ENCODE measurements at places on chromosomes 1 and 21.
A peak's percentile ranks its signal among the peaks of the same experiment; 100 is the strongest.

- no peak for DNase-seq
Measured at GRCh38 chr1:220873087-220873486, 6.2 kb upstream of the HLX start.

GRCh38 chr1:67839826-67840225 is 6.6 kb upstream of the GNG12 start:
- no peak for DNase-seq

- no peak for DNase-seq
Measured at GRCh38 chr1:209542585-209542984, 40.9 kb upstream of the CAMK1G start.

DNA sequence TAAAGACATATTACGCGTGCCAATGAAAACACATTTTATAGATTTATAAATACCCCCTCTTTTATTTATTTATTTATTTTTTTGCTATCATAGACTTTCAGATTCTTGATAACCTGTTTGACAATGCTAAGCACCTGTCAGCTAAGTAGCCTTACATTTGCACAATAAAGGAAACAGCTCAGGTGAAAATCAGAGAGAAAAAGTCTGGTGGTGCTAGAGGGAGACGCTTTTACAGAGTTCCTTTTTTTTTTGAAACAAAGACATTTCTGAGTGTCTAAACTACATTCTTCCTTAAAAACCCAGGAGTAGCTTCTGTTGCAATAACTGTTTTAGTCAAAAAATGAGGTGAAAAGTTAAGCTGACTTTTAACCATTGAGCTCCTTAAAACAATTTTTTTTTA is 1611.6 kb downstream of the NCAM2 start:
- DNase-seq = no peak

GRCh38 chr1:77652268-77652667 is 30.2 kb downstream of the ZZZ3 start:
- DNase-seq = no peak

DNA sequence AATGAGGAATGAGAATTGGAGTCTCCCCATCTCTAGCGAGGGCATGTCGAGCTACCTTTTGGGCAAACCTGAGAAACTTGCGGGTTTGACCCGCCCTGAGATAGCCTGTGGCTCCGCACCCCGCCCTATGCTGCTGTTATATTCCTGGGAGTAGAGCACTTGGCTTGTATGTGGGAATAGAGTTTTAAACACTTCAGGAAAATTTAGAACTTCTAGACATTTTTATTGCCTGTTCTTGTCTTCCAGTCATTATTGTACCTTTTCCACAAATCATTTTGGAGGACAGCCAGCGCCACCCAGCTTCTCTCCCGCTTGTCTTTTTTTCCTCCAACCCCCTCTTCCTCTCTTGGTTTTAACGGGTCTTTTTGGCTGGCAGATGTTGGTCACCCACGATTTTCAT is 738 bp downstream of the GNPAT start:
- no peak for DNase-seq

DNA sequence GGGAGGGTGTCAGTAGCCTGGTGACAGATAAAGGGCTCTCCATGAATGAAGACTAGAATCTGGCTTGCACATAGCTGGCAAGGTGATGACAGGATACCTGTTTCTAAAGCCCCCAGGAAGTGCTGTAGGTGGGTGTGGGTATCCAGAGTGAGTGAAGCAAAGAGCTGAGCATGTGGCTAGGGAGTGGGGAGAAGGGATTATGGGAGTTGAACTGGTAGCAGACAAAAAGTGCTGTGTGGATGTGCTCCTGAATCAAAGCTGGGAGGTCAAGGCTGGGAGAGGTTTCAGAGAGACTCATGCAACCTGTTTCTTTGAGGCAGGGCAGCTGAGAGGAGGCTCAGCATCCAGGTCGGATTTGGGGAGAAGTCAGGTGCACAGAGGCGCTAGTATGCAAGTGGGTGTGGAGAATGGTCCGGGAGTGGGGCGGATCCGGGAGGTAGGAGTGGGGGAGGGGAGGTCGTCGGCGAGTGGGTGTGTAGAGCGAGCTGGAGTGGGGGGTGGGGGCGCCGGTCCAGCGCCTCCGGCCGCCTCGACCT is 600 bp downstream of the ASTN1 start:
- DNase-seq = no peak

DNA sequence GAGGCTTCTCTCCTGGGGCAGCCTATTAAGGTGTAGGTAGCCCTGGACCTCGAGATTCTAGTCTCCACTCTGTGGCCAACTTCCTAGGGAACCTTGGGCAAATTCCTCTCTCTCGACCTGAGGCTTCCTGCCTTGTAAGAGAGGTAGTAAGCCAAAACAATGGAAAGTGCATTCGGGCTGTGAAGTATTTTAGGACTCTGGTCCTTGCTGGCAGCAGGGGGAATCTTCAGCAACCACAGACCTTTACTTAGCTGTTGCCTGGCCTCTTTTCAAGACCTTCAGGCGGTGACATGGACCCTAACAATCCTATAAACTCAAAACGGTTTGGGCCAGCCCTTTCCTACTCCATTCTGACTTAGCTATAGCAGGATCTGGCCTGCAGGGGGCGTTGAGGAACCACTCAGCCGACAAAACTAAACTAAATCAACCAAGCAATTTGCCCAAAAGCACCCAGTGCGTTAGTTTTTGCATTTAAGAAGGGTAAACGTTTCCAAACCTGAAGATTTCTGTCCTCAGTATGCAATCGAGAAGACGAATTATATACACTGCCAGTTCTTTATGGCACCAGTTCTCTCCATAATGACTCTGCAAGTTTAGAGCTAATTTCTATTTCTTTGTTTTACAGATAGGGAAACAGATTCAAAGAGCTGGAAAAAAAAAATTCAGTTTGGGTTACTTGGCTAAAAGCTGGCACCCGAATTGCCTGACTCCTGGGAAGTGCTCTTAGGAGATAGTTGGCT is 10.9 kb upstream of the SESN2 start:
- no peak for DNase-seq

- DNase-seq = no peak
Measured at GRCh38 chr1:19582318-19582717, 61.8 kb upstream of the NBL1 start.

DNA sequence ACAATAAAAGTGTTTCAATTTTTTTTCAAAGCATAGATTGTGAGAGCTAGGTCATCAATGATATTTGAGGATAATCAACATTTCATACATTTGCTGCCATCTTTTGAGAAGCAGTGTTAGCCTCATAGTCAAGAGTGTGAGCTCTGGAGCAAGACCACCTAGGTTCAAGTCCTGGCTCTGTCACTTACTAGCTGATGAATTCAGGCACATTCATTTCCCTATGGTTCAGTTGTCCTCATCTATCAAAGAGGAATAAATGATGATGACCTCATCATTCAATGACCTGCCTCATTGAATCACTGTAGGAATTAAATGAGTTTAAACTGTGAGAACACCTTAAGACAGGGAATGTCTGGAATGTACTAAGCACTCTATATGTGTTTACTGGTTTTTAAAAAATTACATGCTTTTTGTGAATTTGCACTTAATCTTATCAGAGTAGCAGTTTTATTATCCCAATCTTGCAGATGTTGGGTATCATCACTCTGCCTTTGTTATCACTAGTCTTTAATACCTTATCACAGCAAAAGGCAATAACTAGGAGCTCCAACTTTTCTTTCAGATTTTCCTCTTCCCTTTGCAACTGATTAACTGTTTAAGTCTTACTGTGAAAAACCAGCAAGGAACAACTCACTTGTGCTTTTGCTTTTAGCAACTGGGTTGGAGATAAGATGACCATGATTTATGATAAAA is 47.4 kb downstream of the SLC30A10 start:
- DNase-seq = no peak

DNA sequence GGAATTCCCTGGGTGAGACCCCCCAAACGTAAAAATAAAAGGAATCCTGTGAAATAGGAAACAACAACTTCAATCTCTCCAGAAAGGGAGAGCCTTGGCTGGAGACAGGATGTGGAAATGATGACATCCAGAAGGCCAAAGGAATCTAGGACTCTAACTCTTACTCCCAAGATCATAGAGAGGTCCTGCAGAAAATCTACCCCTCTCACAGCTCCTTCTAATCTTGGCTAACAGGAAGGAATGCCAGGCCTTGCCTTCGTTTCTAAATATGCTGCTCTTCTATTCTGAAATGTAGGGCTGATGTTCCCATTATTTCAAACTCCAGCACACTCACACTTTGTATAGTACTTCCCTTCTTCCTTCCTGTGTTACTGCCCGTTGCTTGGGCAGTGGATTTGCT is 40.7 kb downstream of the ARHGEF11 start:
- no peak for DNase-seq

DNA sequence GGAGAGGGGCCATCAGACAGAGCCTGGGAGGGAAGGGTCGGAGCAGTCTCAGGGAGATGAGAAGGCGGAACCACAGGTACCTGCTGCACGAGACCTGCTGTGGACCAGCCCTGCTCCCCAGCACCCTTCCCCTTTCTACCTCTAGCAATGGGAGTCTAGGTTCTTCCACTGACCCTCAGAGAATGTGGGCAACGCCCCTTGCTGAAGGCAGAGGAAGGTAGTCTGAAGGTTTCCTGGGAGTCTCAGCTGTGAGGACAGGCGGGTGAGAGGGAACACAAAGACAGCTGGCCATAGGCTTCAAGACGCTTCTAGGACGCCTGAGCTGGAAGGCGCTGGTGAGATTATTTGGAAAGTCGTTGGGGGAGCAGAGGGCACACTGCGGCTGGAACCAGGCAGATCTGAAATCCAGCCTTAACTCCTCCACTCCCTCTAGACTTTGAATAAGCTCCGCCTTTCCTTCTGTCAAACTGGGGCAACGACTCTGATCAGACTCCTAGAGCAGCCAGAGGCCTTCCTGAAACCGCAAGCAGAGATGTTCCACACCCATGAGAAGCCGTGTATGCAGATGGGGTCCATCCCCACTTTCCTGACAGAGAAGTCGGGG is 18.1 kb downstream of the SLC45A3 start:
- peak; percentile 88 for DNase-seq

DNA sequence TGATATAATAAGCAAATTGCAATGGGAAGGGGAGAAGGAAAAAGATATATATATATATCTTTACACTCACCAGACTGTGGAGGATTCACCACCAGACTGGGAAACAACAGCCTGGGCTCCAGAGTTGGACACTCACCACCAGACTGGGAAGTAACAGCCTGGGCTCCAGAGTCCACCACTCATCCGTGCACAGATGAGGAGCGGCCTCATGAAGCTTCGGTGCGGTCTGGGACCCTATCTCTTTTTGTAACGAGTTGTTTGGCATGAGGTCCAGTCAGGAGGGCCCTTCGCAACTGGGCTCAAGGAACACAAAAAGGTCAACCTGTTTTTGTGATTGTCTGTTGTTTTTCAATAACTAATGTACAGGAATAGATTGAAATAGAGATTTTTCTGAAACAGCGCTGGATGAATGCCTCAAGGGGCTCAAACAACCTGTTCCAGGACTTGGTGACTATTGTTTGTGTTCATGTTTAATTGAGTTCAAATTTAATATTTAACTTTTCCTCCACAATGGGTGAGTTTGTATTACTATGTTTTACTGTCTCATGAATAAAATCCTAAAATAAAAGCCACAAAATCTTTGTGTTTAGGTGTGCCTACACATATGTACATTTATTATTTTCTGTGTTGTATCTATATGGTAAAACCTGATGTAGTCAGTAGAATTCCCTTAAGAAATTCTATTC is 40.1 kb downstream of the S100A10 start:
- DNase-seq = no peak

DNA sequence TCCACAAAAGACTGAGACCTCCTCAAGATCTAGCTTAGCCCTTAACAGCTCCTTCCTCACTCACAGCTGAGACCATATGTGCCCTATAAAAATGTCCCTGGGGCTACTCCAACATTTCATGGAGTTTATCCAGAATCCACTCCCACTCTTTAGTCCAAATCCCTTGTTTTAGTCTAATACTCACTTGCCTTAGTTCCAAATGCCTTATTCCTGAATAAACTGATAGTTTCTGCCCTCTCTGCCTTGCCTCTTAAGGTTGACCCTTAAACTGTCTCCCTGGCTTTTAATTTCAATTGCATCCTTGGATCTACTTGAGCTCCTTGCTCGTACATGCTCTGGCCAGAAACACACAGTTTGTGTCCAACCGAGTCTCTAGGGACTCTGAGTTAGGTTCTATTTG is 47.3 kb upstream of the LYPLAL1 start:
- DNase-seq = no peak

- DNase-seq = no peak
Measured at GRCh38 chr1:204970937-204971336, 72.1 kb upstream of the CNTN2 start.

GRCh38 chr1:154975409-154976059 is 1.1 kb downstream of the CKS1B start:
- DNase-seq = no peak

- DNase-seq = no peak
Measured at GRCh38 chr1:66495495-66495894, 38.5 kb upstream of the SGIP1 start.

- DNase-seq = no peak
Measured at GRCh38 chr1:25120281-25120680, 112.0 kb downstream of the SYF2 start.

GRCh38 chr1:246726255-246726679 is 2.1 kb downstream of the SCCPDH start:
- DNase-seq = no peak

DNA sequence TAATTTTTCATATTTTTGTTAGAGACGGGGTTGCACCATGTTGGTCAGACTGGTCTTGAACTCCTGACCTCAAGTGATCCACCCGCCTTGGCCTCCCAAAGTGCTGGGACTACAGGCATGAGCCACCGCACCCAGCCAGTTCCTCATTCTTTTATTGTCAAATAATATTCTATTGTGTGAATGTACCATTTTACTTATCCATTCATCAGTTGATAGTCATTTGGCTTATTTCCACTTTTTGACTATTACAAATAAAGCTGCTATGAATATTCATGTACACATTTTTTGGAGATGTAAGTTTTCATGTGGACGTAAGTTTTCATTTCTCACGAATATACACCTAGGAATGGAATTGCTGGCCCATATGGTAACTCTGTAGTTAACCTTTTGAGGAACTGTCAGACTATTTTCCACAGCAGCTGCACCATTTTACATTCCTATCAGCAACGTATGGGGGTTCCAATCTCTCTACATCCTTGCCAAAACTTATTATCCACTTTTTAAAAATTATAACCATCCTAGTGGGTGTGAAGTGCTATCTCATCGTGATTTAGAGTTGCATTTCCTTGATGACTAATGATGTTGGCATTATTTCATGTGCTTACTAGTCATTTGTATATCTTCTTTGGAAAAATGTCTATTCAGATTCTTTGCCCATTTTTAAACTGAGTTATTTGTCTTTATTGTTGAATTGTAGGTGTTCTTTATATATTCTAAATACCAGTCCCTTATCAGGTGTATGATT is 12.7 kb downstream of the PACC1 start:
- DNase-seq = no peak

GRCh38 chr21:43854773-43855633 is 10.0 kb upstream of the AGPAT3 start:
- DNase-seq = no peak

All from D721Med (cell line).